Colonic mucosa (tissue), 4 donors: ENCODE measurements at places on chromosomes 7 and 10. TPM values are rescaled to one million over a fixed set of nuclear protein-coding genes. Genes with fewer than 3 reads are reported as not detected.

The ACBD7 gene
- 0.44 TPM for total RNA-seq

The SCIN gene
- 57.4 TPM for total RNA-seq

The GTF2IRD1 gene
- 29.5 TPM for total RNA-seq

DNA sequence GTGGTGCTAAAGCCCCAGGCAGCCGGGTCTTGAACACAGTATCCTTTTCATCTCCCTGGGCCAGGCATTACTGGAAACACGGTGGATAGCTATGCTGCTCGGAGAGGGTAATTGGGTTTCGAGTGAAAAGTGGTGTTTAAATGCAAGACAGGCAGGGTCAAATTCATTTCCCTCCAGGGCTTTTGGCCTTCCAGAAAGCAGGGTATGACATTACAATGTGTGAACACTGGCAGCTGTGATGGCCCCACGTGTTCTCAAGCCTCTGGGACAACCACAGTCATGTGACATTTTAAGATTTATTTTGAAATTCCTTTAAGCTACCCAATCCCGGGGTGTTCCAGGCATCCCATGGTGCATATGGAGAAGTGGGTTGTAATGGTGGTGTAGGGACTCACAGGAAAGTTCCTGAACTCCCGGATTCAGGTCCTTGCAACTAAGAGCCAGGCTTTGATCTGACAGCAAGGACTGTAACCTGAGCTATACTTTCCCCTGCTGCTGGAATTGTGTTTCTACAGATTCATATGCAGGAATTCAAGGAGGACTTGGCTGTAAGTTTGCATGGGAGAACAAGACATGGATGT is 46.8 kb downstream of the INSYN2A start:
- no peak for DNase-seq
